ENCODE measurements at places on chromosomes 2 and 18.

DNA sequence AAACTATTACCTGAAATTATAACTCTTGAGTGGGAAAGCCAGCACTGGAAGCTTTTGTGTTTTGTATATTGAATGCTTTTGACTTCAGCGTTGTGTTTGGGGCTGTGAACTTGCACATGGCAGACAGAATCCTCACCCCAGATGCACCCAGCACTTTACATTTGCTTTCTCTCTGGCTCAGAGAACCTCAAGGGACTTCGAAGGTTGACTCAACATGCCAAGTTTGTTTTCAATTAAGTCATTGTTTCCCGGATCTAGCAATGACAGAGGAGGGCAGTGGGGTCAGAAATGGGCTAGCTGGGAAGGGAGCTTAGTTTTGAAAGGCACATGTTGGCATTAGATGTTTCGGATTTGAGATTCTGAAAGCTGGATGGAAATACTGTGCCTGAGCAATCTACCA is 22.4 kb downstream of the TET3 start:
- DNase-seq: no peak

DNA sequence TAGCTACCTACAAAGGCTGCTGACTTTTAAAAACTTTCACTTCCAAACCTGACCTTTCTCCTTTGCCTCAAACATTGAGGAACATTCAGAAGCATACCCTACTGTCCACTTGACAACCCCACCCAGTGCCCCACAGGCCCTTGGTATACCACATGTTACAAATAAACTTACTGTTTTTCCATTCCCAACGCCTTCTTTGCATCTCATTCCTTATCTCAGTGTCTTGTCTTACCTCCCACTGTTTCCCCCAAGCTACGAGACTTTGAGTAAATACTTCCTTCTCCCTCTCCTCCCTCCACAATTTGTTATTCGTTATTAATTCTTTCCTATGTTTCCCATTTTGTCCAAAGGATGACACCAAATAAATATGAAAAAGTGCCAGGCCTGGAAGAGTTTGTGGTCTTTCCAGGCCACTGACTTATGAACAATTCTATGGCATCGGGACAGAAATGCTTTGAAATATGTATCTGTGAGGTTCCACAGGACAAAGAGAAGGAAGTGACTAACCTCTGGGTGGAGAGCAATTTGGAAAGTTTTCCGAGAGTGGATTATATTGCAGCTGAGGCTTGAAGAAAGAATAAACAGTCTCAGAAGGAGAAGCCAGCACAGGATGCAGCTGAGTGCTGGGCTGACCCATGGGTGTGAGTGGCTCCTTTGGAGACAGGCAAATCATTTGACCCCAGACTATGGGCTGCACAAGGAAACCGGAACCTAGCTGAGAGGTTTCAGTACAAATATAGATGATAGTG is 409.0 kb downstream of the LPIN1 start:
- no peak for DNase-seq

DNA sequence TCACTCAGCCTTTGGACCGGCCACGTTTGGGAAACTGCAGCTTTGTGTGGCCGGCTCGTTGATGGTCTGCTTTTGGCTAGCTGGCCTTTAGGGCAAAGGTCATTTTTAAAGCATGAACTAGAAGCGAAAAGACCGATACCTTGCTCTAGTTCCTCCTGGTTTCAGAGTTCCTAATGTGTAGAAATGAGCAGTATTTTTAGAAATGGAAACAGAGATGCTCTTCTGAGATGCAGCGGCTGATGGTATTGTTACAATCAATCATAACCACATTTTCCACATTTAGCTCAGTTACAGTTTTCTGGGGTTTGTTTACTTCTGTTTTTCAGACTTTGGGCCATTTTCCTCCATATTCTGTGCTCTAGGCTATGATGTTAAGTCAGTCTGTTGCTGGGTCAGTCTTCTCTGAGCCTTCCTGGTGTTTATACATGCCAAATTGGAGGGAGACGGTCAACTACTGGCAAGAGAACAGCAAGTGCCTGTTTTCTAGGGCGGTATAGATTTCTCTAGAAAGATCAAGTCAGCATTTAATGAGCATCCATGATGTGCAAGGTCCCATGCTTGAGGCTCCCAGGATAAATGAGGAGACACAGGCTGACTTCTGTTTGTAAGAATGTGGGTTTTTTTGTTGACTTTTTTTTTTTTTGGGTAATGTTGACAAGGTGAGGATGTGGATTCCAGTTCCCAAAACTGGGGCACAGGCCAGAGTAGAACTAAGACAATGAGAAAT is 28.0 kb downstream of the RNF144A start:
- DNase-seq: no peak

- peak; percentile 63 for DNase-seq
Observed at GRCh38 chr2:127324635-127325034, 30.7 kb upstream of the ERCC3 start.

- no peak for DNase-seq
Observed at GRCh38 chr2:196125596-196125995, 45.8 kb downstream of the STK17B start.

- peak; percentile 57 for DNase-seq
Observed at GRCh38 chr2:27370816-27371620, 602 bp downstream of the SNX17 start.

DNA sequence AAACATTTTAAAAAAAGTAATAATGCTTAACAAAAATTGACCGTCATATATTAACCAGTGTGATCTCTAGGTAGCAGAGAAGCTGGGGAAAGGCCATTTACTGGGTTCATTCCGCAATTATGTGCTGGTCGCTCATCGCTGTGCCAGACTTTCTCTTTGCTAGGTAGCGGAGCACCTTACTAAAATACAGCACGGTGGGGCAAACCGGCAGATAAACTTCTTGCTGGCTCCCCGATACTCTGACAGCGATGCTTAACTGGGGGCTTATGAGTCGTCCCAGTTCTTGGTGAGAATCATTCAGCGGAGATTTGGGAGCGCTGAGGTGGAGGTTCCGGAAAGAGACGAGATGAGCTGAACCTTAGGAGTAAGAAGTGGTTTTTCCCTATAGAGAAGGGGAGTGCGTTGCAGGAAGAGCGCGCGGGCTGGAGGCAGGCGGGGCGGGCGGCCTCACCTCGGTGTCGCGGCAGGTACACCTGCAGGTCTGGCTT is 605 bp downstream of the C2orf68 start:
- DNase-seq: no peak

All from A549 (cell line).